Forelimb muscle (tissue), 1 donor: ENCODE measurements at places on chromosomes 12 and 14.

DNA sequence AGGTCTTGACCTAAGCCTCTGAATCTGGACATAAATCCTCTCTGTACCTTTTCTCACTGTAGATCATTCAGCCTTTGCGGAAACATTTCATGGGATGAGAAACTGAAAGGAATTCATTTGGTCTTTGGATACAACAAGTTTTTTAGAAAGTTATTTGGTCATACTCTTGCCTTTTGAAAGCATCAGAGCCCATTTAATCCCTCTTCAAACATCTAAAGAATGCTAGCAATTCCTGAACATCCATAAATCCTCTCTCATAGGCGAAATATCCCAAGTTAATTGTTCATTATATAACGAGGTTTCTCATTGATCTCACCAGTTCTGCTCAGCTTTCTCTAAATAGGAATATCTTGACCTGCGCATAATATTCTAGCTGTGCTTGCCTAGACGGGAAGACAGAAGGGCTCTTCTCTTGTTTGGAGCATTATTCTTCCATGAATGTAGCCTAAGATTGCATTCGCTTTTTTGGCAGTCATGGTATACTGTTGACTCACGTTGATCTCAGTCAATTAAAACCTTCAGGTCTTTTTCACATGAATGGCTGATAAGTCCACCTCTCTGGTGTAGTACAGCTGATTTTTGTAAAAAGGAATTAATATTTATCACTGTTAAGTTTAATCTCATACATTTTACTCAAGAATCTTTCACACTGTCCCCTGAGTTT, 24.1 kb downstream of the NTN4 start:
- DNase-seq = no peak

DNA sequence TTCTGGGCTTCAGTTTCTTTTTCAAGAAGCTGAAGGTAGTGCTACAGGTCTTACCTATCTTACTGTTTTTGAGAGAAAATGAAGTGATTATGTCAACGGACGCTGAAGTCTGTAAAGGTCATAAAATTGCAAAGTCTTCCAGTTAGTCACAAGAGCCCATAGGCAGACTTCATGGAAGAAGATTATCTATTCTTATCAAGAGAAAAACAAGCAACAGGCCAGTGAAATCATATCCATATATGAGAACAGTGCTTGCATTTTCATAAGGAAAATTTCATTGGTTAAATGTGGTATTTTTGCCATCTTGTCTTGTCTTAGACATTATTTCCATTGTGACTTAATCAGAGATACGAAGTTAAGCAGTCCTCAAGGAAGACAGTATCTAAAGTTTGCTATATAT, 412.7 kb upstream of the SEL1L start:
- DNase-seq = no peak

DNA sequence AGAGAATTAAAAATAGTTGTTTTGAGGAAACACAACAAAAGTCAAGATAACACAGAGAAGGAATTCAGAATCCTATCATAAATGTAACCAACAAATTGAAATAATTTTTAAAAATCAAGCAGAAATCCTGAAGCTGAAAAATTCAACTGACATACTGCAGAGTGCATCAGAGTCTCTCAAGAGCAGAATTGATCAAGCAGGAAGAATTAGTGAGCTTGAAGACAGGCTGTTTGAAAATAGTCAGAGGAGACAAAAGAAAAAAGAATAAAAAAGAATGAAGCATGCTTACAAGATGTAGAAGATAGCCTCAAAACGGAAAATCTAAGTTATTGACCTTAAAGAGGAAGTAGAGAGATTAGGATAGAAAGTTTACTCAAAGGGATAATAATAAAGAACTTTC, 65.8 kb upstream of the PPP2R5C start:
- DNase-seq = no peak

DNA sequence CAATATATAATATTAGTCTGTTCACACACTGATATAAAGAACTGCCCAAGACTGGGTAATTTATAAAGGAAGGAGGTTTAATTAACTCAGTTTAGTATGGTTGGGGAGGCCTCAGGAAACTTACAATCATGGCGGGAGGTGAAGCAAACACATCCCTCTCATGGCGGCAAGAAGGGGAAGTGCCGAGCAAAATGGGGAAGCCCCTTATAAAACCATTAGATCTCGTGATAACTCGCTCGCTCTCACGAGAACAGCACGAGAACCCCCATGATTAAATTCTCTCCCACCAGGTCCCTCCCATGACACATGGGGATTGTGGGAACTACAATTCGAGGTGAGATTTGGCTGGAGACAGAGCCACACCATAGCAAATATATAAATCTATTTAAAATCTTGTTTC, 269.8 kb downstream of the ATP23 start:
- no peak for DNase-seq

- DNase-seq = no peak
These were observed 4.0 kb upstream of the SLC15A4 start for GRCh38 chr12:128827724-128828123.

DNA sequence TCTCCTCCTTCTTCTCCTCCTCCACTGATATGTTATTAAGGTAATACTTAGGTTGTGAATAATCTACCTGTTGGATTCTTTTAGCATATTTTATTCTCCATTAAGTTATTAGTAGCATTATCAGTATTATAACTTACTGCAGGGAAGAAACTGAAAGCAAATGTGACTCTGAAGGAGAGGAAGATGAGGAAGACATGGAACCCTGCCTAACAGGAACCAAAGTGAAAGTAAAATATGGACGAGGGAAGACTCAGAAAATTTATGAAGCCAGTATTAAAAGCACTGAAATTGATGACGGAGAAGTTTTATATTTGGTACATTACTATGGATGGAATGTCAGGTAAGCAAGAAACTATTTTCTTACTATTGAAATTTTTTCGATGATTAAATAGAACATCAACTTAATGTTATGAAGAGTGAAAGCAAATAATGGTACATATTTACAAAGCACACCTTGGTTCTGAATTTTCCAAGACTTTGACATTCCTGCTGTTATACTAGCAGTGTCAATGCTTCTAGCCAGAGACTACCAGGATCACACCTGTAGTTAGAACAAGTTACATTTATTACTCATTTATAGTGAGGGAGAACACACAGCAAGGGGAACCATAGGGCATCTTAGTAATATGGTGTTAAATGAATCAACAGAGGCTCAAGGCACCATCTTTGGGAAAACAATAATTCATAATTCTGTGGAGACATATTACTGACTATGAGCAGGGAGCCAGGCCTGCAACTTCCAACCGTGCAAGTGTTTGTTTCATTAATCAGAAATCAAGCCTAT, 42.0 kb upstream of the TOMM20L start:
- no peak for DNase-seq

GRCh38 chr12:15497671-15498292, 175.5 kb downstream of the PTPRO start:
- DNase-seq = no peak
